ENCODE measurements at places on chromosomes 2 and 18. TPM values are rescaled to one million over a fixed set of nuclear protein-coding genes. Genes with fewer than 3 reads are reported as not detected.

SERPINB10 gene
- not detected for total RNA-seq

ABCB11 gene
- not detected for total RNA-seq

GCA gene
- total RNA-seq = 6.1 TPM

GULP1 gene
- total RNA-seq = 17.1 TPM

C1QL2 gene
- total RNA-seq = not detected

ZNF804A gene
- under 0.01 TPM for total RNA-seq

EPB41L3 gene
- total RNA-seq = 0.68 TPM

SPC25 gene
- total RNA-seq = not detected

PCARE gene
- not detected for total RNA-seq

EML4 gene
- 56.8 TPM for total RNA-seq

EFHD1 gene
- 0.23 TPM for total RNA-seq

CDKL4 gene
- total RNA-seq = 0.82 TPM

CABLES1 gene
- total RNA-seq = 11.7 TPM

SCYGR4 gene
- not detected for total RNA-seq

GBX2 gene
- 0.60 TPM for total RNA-seq

HOXD9 gene
- not detected for total RNA-seq

FBXO36 gene
- total RNA-seq = 1.4 TPM
